CD4-positive, CD25-positive, alpha-beta regulatory T cell (primary cell): ENCODE measurements at places on chromosomes 16 and 17.

- DNase-seq: no peak
Measured at GRCh38 chr16:3937066-3937875, 56.8 kb upstream of the CREBBP start.

- DNase-seq: no peak
Measured at GRCh38 chr17:75875940-75876189, 2.5 kb downstream of the TRIM47 start.

DNA sequence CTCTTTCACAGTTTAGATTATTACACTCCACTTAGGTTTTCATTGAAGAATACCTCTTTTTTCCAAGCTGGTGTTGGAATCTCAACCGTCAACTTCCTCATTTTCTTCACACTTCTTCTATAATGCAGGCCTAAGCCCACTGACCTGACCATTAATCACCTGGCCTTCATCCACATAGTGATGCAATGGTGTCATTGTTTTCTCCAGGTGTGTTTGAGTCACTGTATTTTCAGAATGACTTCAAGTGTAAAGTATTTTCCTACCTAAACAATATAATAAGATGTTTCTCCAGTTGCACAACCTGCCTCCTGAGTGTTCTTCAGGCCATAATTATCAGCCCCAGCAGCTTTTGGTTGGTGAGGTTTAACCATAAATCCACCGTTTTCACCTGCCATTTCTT, 1675.1 kb downstream of the TP53TG3F start:
- DNase-seq: no peak

DNA sequence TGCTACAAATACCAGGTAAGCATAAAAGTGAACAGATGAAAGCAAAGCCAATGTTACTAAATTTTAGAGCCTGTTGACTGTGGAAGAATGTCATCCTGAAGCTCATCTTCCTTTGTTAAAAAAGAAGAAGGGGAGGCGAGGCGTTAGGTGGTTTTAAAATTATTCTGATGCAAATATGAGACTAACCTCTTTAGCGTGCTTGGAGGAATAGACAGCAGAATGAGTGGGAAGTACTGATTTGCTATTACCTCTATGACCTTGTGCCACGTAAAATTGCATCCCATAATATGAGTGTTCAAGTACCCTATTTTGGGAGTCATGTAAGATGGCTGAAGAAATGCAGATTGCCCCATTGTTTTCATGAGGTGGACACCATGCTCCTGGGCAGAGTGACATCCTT, 95.7 kb downstream of the ELAC2 start:
- no peak for DNase-seq

GRCh38 chr17:8713878-8714277, 30.8 kb downstream of the CCDC42 start:
- no peak for DNase-seq

- DNase-seq: no peak
Measured at GRCh38 chr17:18382441-18383078, 5.0 kb downstream of the EVPLL start.

- DNase-seq: no peak
Measured at GRCh38 chr17:2436316-2436905, 35.6 kb upstream of the MNT start.

DNA sequence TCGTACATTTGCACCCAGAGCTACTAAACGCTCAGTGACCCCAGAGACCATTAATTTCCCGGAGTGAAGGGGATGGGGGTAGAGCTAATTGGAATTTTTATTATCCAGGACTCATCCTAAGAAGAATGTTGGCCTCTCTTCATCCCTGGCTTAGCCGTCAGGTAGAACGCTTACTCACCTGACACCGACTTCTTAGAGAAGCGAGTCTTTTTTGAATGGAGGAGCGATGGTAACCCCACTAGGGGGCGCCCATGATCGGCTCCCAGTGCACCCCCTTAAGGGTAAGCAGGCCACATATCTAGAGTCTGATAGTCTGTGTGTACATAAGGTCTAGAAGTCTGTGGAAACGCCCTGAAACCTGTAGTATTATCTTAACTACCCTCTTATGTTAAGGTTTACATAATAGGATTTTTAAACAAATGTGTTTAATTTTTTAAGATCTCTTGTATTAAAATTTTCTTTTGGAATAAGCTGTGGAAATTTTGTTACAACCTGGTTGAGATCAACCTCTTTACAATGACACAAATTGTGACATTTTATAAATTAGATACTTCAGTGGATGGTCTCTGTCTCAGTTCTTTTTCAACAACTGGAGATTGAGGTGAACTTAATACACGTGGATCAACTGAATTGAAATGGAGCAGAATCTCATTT, 229.8 kb downstream of the CPPED1 start:
- peak; percentile 77 for DNase-seq

DNA sequence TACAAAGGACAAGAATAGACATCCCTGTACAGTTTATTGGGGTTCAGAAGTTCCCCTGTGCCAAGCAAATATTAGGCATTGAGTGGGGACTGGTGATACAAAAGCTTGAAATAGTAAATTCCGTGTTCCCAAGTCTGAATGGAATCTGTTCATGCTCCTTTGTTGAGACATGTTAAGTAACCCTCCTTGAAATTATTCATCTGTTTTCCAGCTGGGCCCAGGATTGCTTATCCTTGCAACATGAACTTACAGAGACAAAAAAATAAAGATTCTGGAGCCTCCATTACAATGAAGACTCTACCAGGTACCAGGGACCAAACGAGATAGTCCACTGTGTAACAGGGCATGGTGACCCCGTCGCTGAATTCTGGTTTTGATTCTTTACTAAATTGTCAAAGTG, 6.1 kb upstream of the CCL8 start:
- DNase-seq: no peak

DNA sequence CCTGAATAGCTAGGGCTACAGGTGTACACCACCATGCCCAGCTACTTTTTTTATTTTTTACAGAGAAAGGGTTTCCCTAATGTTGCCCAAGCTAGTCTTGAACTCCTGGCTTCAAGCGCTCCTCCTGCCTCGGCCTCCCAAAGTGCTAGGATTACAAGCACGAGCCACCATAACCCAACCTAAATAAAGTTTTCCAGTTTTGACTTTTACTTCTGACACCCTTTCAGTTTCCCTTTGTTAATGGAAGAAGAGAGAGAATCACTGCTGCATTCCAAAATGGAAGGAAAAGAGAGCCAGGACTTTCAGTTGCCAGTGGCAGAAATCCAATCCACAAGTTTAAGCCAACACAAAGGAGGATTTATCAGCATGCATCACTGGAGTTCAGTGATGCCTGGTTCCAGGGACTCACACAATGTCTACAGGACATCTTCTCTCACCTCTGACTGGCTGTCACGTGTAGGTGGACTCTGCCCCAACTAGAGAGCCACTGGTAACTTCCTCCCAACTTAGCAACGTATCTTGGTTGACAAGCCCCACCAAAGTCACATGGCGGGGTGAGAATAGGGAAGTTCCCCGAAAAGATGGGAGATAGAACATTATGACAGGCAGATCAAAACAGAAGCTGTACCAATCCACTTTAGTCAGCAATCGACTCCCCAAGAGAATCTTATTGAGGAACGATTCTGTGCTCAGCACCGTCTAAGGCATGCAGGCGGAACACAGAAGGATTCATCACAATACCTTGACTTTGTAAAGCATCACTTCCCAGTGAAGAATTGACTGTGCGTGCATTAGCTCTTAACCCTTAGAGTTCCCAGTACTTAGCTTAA, 46.5 kb downstream of the GAS7 start:
- no peak for DNase-seq

GRCh38 chr17:43907425-43907981, at the start of gene MPP2:
Gene MPP2, minus strand, starts transcription at chr17:43907536. Its CDS starts 3,076 bp downstream, at chr17:43904460.
- DNase-seq: peak; percentile 31

- DNase-seq: peak; percentile 77
Measured at GRCh38 chr17:59165933-59166342, 10.4 kb downstream of the PRR11 start.
